ENCODE measurements at places on chromosomes 1 and 21. TPM values are rescaled to one million over a fixed set of nuclear protein-coding genes. Genes with fewer than 3 reads are reported as not detected.
A peak's percentile ranks its signal among the peaks of the same experiment; 100 is the strongest.

Gene ERICH3
- total RNA-seq = 0.07 TPM

DNA sequence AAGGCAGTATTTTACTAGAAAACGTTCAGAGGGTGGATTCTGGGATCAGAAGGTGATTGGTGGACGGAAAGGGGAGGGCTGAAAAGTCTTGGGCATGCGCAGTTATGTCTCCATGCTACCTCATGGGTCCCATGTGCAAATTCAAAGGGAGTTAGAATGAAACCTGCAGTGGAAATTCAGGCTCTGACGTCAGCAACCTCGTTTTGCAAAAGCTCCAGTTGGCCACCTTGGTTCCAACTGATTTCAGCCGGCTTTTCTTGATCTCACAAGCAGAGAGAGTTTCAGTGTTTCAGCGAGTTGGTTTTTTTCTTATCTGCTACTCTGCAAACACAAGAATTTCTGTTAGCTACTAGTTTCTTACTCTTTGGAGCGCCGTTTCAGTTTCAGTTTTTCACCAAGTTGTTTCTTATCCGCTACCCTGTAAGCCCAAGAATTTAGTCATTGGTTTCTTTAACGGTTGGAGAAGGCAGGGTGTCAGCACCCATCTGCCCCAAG, 69.8 kb upstream of the PGBD5 start:
- no peak for DNase-seq
- no peak overlapping the region for H3K27ac ChIP-seq
- H3K27me3 ChIP-seq = peaks cover 31% of the 10 kb centered on the region
- H3K36me3 ChIP-seq = peaks cover 19% of the 10 kb centered on the region

Gene CC2D1B
- total RNA-seq = 22.6 TPM

DNA sequence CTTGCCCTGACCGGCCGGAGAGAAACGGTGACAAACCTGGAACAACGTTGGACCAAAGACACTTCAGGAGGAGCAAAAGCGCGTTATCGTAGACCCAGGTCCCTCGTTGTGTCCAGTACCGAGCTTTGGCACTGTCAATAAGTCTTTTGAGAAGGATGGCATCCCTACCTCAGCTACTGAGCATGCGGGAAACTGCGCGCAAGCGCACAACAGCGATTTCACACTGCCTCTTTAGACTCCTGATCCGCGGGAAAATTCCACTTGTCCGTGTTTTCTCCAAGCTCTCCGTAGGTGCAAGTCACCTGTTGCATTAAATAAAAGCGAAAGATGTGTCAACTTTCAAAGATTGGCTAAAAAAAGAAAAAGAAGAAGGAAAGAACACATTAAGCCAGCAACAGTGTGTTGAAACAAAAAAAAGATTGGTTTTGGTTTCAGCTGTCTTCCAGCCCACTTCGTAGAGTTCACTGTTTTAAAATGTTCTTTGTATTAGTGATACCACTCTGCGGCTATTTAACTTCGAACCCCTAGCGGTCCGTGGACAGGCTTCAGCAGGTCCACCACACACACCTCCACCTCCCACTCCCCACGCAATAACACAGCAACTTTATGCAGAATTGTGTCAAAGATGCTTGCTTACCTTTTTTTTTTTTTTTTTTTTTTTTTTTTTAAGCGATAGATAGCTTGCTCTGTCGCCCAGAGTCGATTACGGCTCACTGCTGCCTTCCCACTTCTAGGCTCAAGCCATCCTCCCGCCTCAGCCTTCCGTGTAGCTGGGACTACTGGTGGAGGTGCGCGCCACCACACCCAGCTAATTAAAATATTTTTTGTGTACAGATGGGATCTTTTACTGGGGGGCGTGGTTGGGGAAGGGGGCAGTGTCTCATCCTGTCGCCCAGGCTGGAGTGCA, at the start of gene BPNT1:
BPNT1 (minus strand) TSS at position 139 of the 907 bp plus-strand sequence. CDS start 9,942 bp downstream, outside the sequence.
- peak within 1 kb of the TSS; percentile 87 for H3K4me3 ChIP-seq
- DNase-seq = peak; percentile 98
- H3K27me3 ChIP-seq = no peaks in the 10 kb centered on the region
- 0 out of 2 replicates have a peak, but pooled peaks cover 2% of the 10 kb centered on the region for H3K4me1 ChIP-seq
- H3K27ac ChIP-seq = 0 out of 2 replicates have a peak within 1 kb of the TSS, but pooled peaks have one; percentile 3

- H3K4me3 ChIP-seq = peak overlapping the region; percentile 91
- H3K36me3 ChIP-seq = peaks cover 16% of the 10 kb centered on the region
- H3K4me1 ChIP-seq = peaks cover 41% of the 10 kb centered on the region
- H3K27me3 ChIP-seq = peaks cover 6% of the 10 kb centered on the region
- H3K27ac ChIP-seq = peak overlapping the region; percentile 65
Observed at GRCh38 chr1:155323729-155324036, 3.0 kb downstream of the RUSC1 start.

GRCh38 chr21:37917612-37918011, 1.4 kb upstream of the KCNJ6 start:
- no peak overlapping the region for H3K27ac ChIP-seq
- DNase-seq = no peak
- H3K4me1 ChIP-seq = peaks cover 41% of the 10 kb centered on the region
- no peaks in the 10 kb centered on the region for H3K36me3 ChIP-seq
- H3K27me3 ChIP-seq = peaks cover 32% of the 10 kb centered on the region
- no peak overlapping the region for H3K4me3 ChIP-seq

GRCh38 chr1:209539576-209539975, 43.9 kb upstream of the CAMK1G start:
- H3K27ac ChIP-seq = no peak overlapping the region
- H3K36me3 ChIP-seq = no peaks in the 10 kb centered on the region

Gene ZNF683
- not detected for total RNA-seq

Data from WTC11 (cell line).